ENCODE measurements at places on chromosomes 3 and 15.
A peak's percentile ranks its signal among the peaks of the same experiment; 100 is the strongest.

GRCh38 chr3:108548304-108548703 lies 37.9 kb upstream of the MYH15 start:
- DNase-seq = no peak

GRCh38 chr15:90266061-90266431 lies 574 bp downstream of the NGRN start:
- DNase-seq = peak; percentile 37

DNA sequence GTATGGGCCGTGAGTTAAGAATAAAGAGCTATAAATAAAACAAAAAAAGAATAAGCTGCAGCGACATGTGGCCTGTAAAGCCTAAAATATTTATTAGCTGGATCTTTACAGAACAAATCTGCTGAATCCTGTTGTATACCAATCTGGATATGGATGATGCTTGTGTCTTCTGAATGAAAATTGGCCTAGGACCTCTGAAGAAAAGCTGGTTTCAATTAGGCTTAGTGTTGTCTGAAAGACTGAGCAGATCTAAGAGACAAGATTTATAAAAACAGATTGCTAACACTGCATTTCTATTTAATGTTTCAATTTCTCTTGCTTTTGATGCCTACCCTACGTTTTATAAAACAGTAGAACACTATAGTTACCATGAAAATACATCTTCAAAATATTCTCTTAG lies 57.9 kb downstream of the ST3GAL6 start:
- no peak for DNase-seq

GRCh38 chr3:18787441-18787840 lies 360.9 kb upstream of the KCNH8 start:
- no peak for DNase-seq

DNA sequence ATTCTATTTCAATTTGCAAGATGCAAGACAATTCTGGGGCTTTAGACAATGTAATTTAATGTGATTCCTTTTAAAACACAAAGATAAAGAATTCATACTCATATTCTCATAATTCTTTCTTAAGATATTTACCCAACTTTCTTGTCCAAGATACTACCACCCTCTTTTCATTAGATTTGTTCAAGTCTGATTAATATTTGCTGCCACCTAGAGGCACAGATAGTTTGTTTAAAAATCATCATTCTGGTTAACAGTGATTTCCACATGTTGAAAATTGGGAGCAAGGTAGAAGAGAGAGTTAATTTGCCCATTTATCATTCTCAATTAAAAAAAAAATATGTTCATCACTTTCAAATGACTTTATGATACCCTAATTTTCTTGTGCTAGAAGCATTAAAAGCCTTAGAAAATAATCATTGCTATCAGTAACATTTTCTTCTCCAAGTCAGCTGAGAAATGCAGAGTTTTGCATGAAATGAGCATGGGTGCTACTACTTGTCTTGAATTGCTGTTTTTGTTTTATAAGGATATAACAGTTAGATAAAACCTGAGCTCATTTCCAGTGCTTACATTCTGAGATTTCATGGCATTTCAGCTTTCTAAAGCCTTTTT lies 11.6 kb downstream of the TAMM41 start:
- DNase-seq = no peak

DNA sequence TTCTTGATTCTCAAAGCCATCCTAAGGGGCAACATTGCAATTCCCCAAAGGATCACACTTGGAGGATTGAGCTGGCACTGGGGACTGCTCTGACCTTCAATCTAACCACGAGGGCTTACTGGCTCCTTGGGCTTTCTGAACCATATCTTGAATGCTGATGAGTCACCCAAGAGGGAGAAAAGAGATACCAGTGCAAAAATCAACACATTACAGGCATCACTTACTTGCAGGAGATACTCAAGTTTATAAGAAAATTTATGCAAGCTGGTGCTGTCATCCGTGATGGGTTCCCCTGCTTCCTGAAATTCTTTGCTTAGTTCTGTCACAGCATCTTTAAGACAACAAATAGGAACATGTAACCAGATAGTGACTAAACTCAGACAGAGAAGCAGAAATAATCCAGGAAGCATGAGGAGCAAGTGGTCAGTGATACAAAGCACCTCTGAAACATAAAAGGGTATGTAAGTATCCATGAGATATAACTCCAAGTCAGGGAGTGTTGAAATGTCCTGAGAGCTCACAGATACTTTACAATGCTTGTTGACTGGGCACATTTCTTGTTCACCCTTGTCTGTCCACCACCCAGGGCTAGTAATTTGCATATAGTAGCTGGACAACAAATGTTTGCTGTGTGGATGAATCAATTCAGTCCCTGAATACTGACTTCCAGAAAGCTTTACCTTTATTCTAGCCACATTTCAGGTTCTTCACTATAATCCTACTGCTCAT lies 14.1 kb downstream of the FYCO1 start:
- no peak for DNase-seq

- no peak for DNase-seq
These were observed 68.9 kb downstream of the SIDT1 start for GRCh38 chr3:113601240-113601639.

DNA sequence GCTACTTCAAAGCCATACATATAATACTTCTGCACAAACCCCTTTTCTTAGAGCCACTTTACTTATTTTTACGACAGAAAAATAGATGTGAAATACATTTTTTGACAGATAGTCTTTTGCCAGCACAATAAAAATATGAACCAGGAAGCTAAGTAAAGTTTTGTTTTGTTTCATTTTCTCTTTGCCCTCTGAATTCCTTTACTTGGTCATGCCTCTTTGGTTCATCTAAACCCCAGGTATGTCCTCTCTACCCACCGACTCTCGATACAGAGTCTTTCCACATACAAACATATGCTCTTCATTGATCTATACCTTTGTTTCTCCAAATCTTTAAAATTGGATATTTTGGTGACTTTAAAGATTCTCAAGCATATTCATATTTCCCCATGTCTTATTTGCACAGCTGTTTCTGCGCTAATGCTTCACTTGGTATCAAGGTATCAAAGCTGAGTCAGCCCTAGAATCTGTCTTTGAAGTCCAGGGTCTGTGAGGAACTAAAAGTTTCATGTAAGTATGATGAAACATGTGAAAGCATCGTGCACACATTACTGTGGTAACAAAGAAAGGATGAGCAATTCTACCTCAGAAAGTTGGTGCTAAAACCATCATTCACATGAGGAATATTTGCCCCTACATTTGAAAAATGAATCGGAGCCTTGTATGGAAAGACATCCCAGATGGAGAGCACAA lies 845.4 kb downstream of the NAALADL2 start:
- DNase-seq = no peak

- DNase-seq = peak; percentile 25
These were observed 226.7 kb upstream of the C2CD4B start for GRCh38 chr15:62391641-62392262.
